SW 1271 (cell line): ENCODE measurements at places on chromosomes 13 and 19.

DNA sequence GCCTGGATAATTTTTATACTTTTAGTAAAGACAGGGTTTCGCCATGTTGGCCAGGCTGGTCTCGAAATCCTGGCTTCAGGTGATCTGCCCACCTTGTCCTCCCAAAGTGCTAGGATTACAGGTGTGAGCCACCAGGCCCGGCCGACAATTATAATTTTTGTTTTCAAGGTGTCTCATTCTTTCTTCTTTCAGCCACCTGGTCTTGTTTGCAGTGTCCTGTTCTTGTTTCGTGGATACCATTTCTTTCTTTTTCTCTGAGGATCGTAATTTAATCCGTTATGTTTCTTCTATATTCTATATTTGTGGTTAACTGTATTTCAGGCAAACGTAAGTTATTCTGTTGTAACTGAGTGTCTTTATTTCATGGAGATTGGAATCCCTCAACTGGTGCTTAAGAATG lies 15.7 kb downstream of the TIMM13 start:
- no peak for DNase-seq

DNA sequence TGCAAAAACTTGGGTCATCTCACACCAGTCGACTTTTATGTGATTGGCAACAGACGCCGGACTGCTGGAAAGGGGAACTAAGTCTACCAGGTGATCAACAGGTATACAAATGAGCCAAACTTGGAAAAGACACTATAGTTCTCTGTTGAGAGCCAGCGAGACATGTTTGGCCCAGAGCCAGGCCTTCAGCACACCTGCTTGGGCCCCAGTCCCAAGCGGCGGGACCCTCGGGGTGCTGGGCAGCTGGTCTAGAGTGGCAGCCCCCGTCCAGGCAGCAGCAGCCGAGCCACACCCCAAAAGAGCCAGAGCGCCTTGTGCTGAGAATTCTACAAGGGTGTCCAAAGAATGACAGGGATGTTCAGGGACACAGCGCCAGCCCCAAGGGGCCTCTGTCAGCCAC lies 28.0 kb downstream of the NAXD start:
- DNase-seq, result no peak

- no peak for DNase-seq
Observed at GRCh38 chr13:100304229-100304628, 215.3 kb downstream of the PCCA start.

GRCh38 chr19:36256064-36256463 lies 41.2 kb downstream of the ZNF146 start:
- DNase-seq, result no peak

- no peak for DNase-seq
Observed at GRCh38 chr19:10826846-10827245, 9.2 kb downstream of the TMED1 start.

- DNase-seq, result no peak
Observed at GRCh38 chr19:33487901-33488800, 33.4 kb downstream of the PEPD start.

GRCh38 chr13:43528992-43529391 lies 257.8 kb downstream of the ENOX1 start:
- DNase-seq, result no peak
